ENCODE measurements at places on chromosomes 16 and 17.

DNA sequence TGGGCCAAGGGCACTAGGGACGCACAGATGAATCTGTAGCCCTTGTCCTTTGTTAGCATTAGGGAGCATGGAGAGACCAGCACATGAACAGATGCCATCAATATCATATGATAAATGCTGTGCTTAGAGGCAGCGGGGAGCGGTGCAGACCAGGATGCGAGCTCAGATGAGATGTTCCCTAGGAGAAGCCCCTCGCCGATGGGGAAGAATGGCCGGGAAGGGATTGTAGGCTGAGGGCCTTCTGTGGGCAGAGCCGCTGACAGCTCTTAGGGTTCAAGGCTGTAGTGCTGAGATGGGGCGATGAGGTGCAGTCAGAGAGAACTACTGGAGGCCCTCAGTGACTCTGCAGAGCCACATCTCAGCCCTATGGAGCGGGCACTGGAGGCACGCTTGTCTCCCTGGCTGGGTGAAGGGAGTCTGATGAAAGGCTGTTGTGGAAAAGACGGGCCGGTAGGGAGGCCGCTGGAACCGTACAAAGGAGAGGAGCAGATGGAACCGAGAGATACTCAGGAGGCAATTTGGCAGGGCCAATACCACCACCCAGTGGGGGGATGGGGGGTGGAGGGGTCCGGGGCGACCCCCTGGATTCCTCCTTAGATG is 66.3 kb upstream of the ENDOV start:
- DNase-seq: no peak

DNA sequence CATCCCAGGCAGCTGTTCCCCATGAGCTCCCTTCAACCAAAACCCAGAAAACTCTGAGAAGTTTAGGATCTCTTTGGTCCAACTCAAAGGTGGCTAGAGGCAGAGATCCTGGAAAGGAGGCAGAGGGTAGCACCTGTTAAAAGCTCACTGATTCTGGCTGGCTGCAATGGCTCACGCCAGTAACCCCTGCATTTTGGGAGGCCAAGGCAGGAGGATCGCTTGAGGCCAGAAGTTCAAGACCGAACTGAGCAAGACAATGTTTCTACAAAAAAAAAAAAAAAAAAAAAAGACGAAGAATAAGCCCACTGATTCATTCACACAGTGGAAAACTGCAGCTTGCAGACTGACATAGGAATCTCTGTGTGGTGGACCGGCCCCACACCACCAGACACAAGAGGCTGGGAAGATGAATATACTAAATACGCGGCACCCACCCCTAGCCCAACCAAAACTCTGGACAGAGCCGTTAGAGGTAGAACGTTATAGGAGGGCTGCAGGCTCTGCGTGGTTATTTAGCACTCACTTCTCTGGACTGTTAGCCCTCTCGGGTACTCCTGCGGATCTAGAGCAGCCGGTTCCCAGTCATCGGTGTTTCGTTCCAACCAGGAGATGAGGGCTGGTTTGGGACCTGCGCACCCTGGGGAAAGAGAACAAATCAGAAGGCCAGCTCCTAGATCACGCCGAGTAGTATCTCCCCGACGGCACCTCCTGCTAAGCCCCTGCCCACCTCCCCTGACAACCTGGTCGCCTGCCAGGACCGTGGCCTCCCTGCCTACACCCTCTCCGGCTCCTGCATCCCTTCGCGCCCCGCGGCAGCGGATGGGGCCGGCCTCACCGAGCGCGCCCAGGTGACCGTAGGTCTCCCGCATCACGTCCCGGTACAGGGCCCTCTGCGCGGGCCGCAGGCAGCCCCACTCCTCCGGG is 925 bp downstream of the ZNF689 start:
- no peak for DNase-seq

DNA sequence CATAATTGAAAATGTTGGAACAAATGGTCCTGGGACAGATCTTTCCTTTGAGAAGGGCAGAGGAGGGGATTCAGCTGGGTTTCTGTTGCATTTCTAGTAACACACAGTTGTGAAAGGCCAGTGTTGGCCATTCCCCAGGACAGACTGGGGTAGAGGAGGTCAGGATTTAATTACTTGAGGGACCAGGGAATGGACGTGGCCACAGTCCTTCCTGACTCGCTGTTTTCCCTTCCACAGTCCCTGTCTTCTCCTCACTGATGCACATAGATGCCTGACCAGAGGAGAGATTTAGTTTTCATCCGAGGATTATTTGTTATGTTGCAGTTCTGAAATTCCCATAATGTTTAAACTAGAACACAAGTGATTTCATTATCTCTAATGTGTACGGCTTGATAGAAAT is 25.2 kb upstream of the HEATR6 start:
- no peak for DNase-seq

- DNase-seq: no peak
Measured at GRCh38 chr17:39576187-39576586, 31.5 kb downstream of the NEUROD2 start.

GRCh38 chr17:41567317-41567716 is 4.5 kb downstream of the KRT9 start:
- no peak for DNase-seq

DNA sequence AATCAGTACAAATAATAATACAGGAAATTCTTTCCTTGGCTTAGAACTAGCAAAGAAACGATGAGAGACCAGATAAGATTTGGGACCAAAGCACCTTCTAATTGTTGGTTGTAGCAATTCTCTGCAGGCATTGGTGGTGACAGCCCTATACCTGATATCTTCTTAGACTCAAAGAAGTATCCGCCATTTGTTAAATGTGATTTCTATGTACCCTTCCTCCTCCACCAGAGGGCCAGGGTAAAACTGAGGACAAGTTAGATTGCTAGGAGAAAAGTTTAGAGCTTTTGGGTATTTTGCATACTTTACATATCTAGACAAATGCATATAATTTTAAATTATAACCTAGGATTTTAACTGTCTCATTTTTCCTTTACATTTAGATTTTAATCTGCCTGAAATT is 304.3 kb downstream of the HS3ST4 start:
- DNase-seq: no peak

GRCh38 chr16:57373117-57373947 is 1.0 kb downstream of the CX3CL1 start:
- no peak for DNase-seq

All from stimulated activated CD8-positive, alpha-beta memory T cell treated with anti-CD3 and anti-CD28 coated beads, Interleukin-7, amount 100 ng/mL, for 48 hours (primary cell).